Stimulated activated CD4-positive, alpha-beta T cell treated with anti-CD3 and anti-CD28 coated beads, Interleukin-2, amount 100 ng/mL, for 24 hours (primary cell): ENCODE measurements at places on chromosomes 5 and 9.

DNA sequence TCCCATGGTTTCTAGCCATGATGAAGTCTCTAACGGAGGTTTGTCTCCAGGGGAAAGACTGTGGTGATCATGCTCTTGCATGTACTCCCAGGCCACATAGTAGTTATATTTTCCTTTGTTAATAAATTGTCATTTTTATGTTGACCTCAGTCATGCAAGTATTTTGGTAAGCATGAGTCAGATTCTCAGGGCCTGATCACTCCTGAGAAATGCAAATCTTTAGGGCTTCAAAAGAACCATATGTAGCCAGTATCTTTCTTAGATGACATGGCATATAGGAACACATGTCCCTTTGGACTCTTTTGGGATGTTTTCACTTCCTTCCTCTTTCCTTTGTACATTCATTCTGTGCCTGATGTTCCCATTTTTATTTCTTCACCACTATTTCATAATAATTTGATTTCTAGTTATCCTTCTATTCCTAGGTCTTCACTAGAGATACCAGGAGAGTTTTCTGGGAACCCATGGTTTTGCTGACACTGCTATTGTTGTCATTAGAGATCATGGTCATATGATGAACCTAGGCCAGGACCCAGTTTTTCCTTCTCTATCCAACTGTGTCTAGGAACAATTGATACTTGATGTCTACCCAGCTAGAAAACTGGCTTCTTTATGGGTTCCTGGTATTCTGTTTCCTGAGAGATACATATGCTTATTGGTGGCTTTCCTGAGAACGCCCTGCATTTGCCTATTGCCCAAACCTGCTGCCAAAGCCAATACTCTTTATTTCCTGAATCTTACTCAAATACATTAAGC is 248.1 kb upstream of the NREP start:
- no peak for DNase-seq

GRCh38 chr9:121598167-121598964 is 53.1 kb upstream of the DAB2IP start:
- no peak for DNase-seq

- DNase-seq, result no peak
These were observed 37.8 kb downstream of the SLC46A2 start for GRCh38 chr9:112852741-112853504.

GRCh38 chr9:794386-794785 is 47.1 kb upstream of the DMRT1 start:
- no peak for DNase-seq

DNA sequence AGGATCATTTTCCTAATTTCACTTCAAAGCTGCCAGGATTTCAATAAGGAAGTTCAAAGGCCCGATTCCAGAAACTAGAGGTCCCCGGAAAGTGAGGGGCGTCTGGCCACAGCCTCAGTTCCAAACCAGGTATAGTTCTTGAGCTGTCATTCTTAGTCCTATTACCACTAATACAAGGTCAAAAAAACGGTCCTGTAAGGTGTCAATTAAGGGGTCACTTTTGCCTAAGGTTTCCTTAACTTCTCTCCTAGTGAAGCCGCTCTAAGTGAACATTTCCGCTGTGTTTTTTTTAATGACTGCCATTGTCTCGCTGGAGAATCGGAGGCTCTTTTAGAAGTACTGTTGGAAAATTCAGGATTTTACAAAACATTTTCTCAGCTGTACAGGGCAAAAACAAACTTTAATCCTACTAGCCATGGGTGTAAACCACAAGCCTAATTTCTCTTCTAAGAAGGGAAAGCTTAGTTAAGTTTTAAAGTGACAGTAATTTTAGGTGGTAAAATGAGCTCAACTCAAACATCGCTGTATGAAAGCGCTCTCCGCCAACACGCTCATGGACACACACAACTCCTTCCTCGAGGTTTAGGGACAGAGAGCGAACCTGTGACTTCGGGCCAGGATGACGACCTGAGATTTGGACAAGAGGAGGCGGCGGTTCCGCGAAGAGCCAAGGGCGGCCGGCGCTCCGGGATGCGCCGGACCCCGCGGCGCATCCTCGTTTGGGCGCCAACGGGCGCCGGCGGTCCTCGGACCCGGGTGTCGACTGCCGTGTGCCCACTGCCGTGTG is 76.7 kb upstream of the IFNE start:
- peak; percentile 18 for DNase-seq

- no peak for DNase-seq
These were observed 2.8 kb upstream of the UBAC1 start for GRCh38 chr9:135963938-135964337.

- DNase-seq, result no peak
These were observed 1027.1 kb upstream of the WWC1 start for GRCh38 chr5:167264348-167264747.

- DNase-seq, result no peak
These were observed 3.1 kb upstream of the ZER1 start for GRCh38 chr9:128774804-128775203.

DNA sequence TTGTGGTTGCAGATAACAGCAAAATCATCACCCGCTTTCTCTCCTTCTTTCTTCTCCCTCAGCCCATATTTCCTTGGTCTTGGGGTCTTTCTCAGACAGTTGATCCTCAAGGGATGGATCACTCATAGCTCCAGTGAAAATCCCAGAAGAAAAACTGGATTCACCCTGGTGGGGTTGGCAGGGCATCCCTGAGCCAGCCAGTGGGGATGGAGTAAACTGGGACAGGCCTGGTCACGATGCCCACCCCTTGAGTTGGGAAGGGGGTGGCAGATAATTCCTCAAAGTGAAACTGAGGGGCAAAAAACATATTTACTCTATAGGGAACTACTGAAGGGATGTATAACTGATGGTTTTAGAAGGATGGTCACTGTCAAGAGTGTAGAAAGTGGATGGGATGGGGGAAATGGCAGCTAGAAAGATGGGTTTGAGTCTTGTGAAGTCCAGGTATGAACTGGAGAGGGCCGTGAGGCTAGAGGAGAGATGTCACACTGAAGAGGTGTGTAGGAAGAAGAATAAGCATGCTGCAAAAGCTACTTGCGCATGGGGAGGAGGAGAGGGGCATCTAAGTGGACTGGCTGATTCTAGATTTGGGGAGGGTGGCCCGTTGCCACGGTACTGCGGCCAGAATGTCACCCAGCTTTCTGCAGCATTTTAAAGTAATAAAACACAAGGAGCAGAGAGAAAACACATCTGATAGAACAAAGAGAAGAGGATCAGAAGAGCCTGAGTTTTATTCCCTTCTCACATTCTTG is 162.8 kb downstream of the PJA2 start:
- no peak for DNase-seq

GRCh38 chr5:134101686-134102439 is 12.6 kb upstream of the TCF7 start:
- peak; percentile 83 for DNase-seq

DNA sequence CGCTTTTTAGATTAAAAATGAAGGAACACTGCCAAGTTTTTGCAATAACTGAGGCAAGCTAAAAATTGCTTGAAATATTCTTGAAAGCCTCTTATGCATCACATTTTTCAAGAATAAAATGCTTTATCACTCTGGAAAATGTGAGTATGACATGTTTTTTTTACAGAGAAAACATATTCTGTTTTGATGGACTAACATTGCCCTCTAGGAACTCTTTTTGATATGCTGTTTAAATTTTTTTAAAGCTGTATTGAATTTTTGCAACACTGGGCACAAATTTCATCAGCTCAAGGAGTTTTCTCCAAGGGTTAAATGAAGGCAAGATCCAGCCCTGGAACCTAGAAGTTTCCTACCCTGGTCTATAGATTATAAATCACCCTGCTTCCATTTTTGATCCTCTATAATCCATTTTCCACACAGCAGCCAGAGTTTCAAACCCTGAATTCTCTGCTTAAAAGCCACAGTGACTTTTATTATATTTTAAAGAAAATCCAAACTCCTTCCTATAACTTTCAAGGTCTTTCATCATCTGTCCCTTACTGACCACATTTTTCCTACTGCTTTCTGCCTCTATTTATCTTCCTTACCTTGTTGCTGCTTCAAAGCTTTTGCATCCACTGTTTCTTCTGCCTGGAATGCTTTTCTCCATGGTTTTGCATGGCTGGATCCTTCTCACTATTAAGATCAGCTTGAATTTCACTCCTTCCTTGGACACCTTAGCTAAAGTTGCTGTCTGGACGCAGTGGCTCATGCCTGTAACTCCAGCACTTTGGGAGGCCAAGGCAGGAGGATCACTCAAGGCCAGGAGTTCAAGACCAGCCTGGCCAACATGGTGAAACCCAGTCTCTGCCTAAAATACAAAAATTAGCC is 60.9 kb downstream of the IL31RA start:
- no peak for DNase-seq

DNA sequence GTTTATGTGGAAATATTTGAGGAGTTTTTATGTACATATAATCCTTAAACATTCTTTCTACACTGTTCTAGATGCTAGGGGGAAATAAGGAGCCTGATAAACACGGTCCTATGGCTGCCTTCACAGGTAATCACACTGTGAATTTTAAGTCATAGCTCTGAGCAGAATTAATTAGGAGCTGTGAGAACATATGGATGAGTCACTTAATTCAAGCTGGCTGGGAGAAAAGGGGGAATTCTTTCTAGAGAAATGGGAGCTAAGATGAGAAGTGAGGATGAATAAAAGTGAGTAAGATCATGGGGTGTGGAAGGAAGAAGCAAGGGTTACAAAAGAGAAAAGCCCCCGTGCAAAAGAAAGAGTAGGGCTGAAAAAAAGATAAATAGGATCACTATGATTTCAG is 290.8 kb downstream of the DNAH5 start:
- no peak for DNase-seq

- peak; percentile 55 for DNase-seq
These were observed 321.6 kb downstream of the CEMIP2 start for GRCh38 chr9:71446473-71447411.

GRCh38 chr5:172452398-172453205 is 1.7 kb downstream of the SH3PXD2B start:
- DNase-seq, result no peak

DNA sequence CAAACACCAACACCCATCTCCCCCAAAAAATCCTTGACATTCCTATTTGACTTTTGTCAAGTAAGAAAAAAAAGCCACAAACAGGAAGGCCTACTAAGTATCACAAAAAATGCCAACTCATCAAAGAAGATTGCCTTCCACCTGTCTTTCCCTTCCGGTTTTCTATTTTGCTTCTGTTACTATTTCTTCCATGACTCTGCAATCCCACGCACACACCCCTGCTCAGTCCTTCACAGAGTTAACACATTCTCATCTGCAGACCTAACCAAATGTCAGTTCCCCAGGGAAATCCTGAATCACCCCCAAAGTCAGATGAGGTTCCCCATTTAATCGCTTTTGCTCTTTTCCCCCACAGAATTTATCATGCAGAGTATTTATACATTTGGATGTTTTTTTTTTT is 15.1 kb downstream of the LPAR1 start:
- no peak for DNase-seq

DNA sequence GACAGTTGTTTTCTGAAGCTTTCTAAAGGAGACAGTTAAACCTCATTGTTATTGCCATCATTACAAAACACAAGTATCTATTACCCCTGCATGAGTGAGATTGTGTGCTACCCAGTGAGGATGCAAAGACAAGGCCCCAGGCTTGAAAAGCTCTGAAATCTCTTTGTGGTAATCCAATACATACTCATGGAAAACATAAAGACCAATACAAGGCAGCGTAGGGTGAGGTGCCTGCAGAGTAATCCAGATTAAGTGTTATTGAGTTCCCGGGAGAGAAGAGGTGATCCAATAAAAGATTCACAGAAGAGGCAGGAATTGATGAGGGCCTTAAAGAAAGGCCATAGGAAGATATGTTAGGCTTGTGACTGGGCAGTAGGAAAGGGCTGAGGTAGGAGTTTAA is 150.1 kb downstream of the MEF2C start:
- DNase-seq, result no peak

GRCh38 chr5:38453506-38453905 is 102.9 kb downstream of the LIFR start:
- peak; percentile 30 for DNase-seq

DNA sequence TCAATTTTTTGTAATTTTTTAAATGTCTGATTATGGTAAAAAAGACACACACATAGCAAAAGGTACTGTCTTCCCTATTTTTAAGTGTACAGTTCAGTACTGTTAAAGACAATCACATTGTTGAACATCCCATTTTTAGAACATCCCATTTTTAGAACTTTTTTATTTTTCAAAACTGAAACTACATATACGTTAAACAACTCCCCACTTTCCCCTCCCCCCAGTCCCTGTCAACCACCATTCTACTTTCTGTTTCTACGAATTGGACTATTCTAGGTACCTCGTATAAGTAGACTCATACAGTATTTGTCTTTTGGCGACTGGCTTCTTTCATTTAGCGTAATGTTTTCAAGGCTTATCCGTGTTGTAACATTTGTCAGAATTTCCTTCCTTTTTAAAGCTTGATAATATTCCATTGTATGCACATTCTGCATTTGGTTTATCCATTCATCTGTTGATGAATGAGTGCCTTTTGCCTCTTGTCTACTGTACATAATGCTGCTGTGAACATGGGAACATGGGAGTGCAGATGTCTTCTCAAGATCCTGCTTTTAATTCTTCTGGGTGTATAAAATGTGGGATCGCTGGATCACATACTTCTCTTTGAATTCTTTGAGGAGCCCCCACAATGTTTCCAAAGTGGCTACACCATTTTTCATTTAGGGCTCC is 154.0 kb downstream of the PIK3R1 start:
- DNase-seq, result peak; percentile 34

- no peak for DNase-seq
These were observed 100.7 kb downstream of the PHF2 start for GRCh38 chr9:93677048-93677571.

DNA sequence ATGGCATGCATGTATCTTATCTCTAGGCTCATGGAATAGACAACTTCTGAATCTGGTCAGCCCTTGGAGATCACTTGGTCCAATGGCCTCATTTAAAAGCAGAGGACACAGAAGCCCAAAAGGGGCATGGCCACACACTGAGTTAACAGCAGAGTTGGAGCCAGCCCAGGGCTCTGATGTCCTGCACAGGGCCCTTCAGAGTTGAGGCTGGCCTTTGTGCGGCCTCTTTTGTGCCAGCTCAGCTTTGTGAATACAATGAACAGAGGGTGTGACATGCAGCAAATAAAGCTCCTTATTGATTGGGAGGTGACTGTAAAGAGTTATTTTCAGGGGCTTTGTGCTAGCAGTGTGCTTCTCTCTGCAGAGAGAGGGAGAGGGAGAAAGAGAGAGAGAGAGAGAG is 150.1 kb upstream of the STK32A start:
- no peak for DNase-seq

DNA sequence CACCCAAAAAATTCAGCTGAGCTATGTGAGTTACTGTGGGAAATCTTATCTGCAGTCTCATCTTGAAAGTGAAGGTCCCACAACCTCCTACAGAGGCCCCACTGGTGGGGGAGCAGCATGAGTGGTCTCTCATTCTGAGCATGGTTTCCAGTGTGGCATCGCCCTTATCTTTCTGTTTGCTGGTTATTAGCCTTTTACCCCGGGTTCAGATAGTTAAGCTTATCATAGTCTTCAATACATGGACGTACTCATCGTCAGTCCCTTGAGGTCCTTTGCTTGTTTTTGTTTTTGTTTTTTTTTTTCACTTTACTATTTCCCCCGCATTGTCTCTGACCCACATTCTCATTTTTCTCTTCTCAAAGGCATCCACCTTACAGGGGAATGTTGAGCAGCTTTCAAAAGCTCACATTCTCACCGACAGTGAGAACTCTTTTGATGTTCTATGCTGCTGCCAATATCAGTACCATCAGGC is 7.7 kb upstream of the HAVCR2 start:
- DNase-seq, result no peak

- no peak for DNase-seq
These were observed 17.3 kb downstream of the DAPK1 start for GRCh38 chr9:87515006-87515405.

GRCh38 chr9:68476847-68477246 is 63.8 kb downstream of the TMEM252 start:
- DNase-seq, result no peak

GRCh38 chr5:78320401-78320800 is 25.9 kb upstream of the AP3B1 start:
- DNase-seq, result no peak
